Natural killer cell treated with Interleukin-12 subunit alpha and Interleukin-12 subunit beta and Interleukin-15 and Interleukin-18, amount 100 ng/mL, for 72 hours (primary cell): ENCODE measurements at places on chromosomes 6 and 20. TPM values are rescaled to one million over a fixed set of nuclear protein-coding genes. Genes with fewer than 3 reads are reported as not detected.

PRDM13 gene
- not detected for total RNA-seq

MUCL3 gene
- total RNA-seq = not detected

MTFR2 gene
- 14.9 TPM for total RNA-seq

UNC93A gene
- total RNA-seq = not detected

TCF19 gene
- 96.5 TPM for total RNA-seq

ASIP gene
- not detected for total RNA-seq

KCNK15 gene
- total RNA-seq = 0.50 TPM
